ENCODE measurements at places on chromosomes 5 and 9.
A peak's percentile ranks its signal among the peaks of the same experiment; 100 is the strongest.

GRCh38 chr5:143033535-143034250, 263.5 kb downstream of the ARHGAP26 start:
- DNase-seq = peak; percentile 89

- DNase-seq = no peak
These were observed 1.6 kb downstream of the CFAP95 start for GRCh38 chr9:69822116-69822750.

DNA sequence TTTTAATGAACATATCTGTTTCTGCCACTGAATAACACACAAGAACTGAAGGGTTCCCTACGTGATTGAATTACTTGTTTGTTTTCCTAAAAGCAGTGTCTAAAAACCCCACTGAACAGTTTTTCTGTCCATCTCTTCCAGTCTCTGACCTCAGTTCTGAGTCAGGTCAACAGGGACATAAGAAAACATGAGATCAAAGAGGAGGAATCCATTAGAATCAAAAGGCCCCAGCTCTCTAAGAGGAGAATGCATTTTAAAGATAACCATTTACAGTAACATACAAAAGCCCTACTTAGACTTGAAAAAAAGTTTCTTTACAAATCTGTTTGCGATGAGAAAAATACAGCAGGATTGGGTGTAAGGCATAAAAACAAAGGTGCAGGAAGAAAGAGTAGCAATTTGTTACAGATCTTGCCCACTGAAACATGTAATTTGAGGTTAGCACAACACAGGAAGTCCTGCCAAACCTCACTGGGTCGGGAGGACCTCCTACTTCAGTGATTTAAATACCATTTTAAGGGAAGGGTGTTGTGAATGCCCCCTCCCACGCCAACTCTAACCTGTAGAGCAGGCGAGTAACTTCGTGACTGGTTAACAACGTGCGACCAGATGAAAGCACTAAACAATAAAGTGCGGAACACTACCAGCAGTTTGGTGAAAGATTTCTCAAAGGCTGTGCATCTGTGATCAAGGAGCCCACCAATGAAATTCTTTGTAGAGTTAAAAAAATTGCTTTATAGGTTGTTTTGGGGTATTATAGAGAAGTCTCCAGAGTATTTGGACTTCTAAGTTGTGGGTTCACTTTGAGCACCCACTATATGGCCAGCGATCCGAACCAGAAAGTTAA, 1.3 kb downstream of the QSOX2 start:
- no peak for DNase-seq

- DNase-seq = no peak
These were observed 35.5 kb downstream of the TTC1 start for GRCh38 chr5:160044391-160044804.

DNA sequence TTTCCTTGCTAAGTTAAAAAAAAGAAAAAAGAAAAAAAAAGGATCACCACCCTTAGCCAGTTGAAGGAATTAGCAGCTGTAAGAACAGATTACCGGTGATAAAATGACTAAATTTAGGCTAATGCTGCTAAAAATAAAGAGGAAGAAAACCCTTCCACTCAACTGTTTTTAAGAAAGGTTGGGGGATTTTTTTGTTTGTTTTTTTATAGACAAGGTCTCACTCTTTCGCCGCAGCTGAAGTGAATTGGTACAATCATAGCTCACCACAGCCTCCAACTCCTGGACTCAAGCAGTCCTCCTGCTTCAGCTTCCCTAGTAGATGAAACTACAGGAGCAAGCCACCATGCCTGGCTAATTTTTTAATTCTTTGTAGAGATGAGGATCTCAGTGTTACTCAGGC, 101.7 kb downstream of the SNCAIP start:
- no peak for DNase-seq

GRCh38 chr5:6215891-6216290, 162.5 kb downstream of the MED10 start:
- no peak for DNase-seq

DNA sequence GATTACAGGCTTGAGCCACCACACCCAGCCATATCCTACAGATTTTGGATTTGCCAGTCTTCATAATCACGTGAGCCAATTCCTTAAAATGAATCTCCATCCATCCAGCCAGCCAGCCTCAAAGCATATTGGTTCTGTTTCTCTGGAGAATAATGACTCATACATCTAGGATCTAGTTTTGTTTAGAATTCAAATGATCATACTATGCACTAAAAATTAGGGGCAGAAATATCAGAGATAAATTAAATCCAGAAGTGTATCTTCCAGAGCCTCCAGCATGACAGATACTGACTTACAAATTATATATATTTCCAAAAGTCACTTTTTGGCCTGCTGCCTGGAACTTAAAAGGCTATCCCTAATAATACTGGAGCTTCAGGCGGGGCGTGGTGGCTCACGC, 119.1 kb upstream of the NR5A1 start:
- DNase-seq = no peak

DNA sequence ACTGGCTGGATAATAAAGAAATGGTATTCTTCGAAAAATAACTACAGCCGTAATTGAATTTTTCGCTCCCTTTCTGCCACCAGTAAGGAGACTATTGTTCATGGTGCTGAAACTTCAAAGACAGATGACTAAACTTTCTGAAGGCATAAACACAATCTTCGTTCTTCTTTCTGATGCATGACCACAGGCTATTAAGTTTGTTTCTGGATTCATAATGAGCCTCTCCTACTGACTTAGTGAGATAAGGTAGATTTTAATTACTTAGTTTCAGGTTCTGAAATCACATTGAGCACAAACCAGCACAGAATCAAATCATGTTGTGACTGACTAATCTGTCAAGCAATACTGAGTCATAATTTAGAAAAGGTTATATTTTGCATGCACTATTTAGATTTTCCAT, 441.8 kb upstream of the CCNG1 start:
- no peak for DNase-seq

GRCh38 chr5:2577312-2578036, 174.0 kb downstream of the IRX2 start:
- no peak for DNase-seq

GRCh38 chr5:73654171-73654811, 28.3 kb downstream of the ARHGEF28 start:
- no peak for DNase-seq
